ENCODE measurements at places on chromosomes 4 and X. TPM values are rescaled to one million over a fixed set of nuclear protein-coding genes. Genes with fewer than 3 reads are reported as not detected.

GRCh38 chrX:119706616-119707015, 13.6 kb upstream of the SEPTIN6 start:
- DNase-seq = no peak

- DNase-seq = no peak
These were observed 764.1 kb upstream of the TENM3 start for GRCh38 chr4:181479141-181479540.

Gene SMPX
- not detected for polyA plus RNA-seq

DNA sequence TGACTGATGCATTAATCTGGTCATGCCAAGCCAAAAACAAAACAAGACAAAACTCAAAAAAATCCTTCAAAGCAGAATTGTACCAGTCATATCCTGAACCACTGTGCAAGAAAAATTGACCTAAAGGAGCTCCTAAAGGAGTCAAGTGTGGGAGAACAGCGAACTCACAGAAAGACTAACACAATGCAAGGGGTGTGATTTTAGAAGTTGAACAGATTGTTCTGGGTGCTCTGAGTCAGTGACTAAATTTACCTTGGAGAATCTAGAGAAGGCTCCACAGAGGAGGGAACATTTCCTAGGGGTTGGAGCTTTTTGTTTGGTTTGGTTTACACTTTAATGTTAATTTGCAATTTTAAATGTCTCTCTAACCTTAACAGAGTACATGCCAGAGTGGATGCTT, 48.9 kb upstream of the PHF8 start:
- no peak for DNase-seq

Gene HTT
- 10.0 TPM for polyA plus RNA-seq

Gene WWC2
- polyA plus RNA-seq = 2.7 TPM

Gene CT83
- polyA plus RNA-seq = not detected

Gene SSX3
- not detected for polyA plus RNA-seq

GRCh38 chrX:7062276-7062675, 85.2 kb upstream of the STS start:
- no peak for DNase-seq

Gene GRPEL1
- 29.6 TPM for polyA plus RNA-seq

DNA sequence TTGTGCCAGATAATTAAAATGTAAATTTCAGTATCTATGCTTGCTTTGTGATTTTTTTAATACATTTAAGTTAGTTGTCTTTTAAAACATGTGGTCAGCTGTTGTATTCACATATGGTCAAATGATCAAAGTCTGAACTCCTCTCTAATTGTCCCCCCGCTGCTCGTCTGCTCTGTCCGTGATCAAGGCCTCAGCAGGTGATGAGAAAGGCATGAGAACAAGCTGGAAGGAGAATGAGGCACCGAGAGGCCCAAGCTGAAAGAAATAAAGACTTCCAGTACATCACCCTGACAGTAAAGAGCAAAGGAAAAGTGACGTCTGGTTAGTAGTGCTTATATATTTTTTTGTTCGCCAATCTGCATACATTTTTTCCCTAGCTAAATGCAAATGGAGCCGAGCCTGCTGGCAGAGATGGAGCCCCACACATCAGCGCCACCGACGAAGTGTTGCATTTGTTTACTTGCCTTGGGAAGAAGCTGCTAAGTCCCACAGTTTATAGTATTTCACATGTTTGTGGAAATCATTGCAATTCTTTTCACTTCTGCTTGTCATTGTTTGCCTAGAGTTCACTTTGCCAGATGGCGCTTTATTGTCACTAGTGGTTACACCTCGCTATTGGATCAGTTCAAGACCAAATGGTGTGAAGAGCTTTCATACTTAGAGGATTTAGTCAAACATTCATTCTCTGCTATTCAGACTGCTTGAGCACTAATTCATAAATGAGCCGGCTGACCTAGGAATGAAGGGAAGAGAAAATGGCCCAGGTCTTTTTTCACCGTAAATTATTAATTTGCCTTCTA, 181.5 kb downstream of the ZIC3 start:
- no peak for DNase-seq

- DNase-seq = peak; percentile 78
These were observed 119.2 kb downstream of the IRF2 start for GRCh38 chr4:184355111-184355604.

Gene PLAC8
- 321 TPM for polyA plus RNA-seq
